ENCODE measurements at places on chromosomes 2 and 18.

DNA sequence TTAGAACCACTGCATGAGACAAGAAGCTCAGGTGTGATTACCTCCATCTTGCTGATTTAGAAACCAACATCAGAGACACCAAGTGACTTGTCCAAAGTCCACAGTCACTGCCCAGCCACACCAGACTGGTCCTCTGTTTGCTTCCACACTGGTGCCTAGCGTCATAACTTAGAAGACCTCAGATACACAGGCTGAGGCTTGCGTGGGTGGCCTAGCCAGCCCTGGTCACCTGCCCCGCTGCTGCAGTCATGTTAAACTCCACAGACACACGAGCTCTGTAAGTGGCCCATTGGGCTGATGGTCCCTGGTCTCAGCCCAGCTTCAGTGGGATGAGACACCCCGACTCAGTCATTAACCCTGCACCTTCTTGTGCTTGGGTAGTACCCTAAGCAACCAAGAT lies 47.1 kb downstream of the CNGA3 start:
- DNase-seq, result no peak

GRCh38 chr2:133940134-133940533 lies 313.7 kb upstream of the MGAT5 start:
- DNase-seq, result no peak

DNA sequence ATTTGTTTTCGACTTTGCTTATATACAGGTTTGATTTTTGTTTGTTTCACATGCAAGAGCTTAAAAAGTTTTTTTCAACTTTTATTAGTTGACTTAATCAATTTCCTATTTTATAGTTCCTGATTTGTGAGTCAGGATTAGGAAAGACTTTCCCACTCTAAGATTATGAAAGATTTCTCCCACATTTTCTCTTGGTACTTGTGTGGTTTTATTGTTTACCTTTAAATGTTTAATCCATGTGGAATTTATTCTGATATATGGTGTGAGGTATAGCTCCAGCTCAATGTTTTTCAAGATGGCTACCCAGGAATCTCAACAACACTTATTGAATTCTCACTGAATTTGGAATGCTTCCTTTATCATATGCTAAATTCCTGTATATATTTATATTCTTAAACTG lies 117.8 kb upstream of the LGALSL start:
- no peak for DNase-seq

GRCh38 chr2:234628953-234629352 lies 132.1 kb upstream of the ARL4C start:
- no peak for DNase-seq

DNA sequence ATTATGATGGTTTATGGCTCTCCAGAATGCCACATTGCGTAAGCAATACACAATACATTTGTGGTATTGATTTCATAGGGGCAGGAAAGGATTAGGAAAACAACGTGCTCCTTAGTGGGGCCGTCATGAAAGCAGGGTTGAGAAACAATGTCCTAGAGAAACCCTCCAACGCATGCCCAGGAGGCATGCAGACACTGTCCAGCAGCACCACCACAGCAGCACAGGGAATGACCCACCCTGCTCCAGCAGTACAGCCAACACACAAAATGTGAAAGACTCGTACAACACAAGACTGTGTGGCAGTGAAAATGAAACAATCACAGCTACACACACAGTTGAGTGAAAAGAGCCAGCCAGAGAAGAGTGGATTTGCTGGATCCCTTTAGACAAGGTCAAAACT lies 66.3 kb downstream of the FAM168B start:
- no peak for DNase-seq

- no peak for DNase-seq
Observed at GRCh38 chr2:198479065-198479464, 674.7 kb downstream of the PLCL1 start.

- DNase-seq, result no peak
Observed at GRCh38 chr2:36462311-36462935, 106.8 kb downstream of the CRIM1 start.

Measured in stimulated activated CD8-positive, alpha-beta memory T cell treated with anti-CD3 and anti-CD28 coated beads, Interleukin-4, amount 100 ng/mL, for 4 hours (primary cell).